ENCODE measurements at places on chromosomes 5 and 9. TPM values are rescaled to one million over a fixed set of nuclear protein-coding genes. Genes with fewer than 3 reads are reported as not detected.

GRCh38 chr9:32136700-32137339, 247.6 kb upstream of the ACO1 start:
- H3K27me3 ChIP-seq: no peaks in the 10 kb centered on the region
- H3K4me3 ChIP-seq: no peak overlapping the region
- no peaks in the 10 kb centered on the region for H3K4me1 ChIP-seq
- DNase-seq: no peak
- H3K27ac ChIP-seq: no peak overlapping the region
- no peaks in the 10 kb centered on the region for H3K36me3 ChIP-seq

DNA sequence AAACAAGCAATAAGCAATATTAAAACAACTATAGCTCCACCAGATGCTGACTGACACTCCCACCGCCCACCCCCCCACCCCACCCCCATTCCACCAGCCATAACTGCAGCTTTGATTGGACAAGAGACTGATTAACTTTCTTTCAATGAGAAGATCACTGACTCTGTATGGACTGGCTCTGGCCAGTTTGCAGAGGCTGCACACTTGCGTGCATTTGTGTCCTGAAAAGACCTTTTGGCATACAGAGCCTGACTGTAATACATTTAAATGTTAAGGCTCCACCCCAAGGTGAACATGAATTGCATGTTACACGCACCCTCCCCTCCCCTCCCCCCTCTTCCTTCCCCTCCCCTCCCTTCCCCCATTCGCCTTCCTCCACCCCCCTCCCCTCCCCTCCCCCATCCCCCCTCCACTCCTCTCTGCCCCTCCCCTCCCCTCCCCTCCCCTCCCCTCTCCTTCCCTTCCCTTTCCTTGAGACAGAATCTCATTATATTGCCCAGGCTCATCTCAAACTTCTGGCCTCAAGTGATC, 31.1 kb downstream of the FGD3 start:
- DNase-seq: no peak
- no peaks in the 10 kb centered on the region for H3K27me3 ChIP-seq
- no peak overlapping the region for H3K27ac ChIP-seq
- H3K4me3 ChIP-seq: no peak overlapping the region
- H3K4me1 ChIP-seq: no peaks in the 10 kb centered on the region
- H3K36me3 ChIP-seq: peaks cover 34% of the 10 kb centered on the region

DNA sequence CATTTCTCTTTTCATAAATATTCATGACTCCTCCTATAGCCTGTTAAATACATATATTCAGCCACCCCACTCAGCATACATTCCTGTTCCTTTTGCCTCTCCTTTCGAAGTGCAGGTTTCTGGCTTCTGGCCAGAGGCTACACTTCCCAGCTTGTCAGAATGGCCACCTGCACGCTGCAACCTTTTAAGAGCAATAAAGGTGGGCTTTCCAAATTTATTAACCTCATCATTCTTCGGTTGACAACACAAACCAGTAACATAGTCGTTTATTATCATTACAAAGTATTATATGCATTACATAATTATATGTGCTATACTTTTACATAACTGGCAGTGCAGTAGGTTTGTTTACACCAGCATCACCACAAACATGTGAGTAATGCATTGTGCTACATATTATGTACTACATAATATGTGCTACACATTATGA, 16.5 kb upstream of the TMEM171 start:
- no peak for DNase-seq
- H3K4me3 ChIP-seq: no peak overlapping the region
- H3K36me3 ChIP-seq: no peaks in the 10 kb centered on the region
- no peak overlapping the region for H3K27ac ChIP-seq
- H3K4me1 ChIP-seq: no peaks in the 10 kb centered on the region

The SLC2A6 gene
- total RNA-seq: 5.7 TPM

DNA sequence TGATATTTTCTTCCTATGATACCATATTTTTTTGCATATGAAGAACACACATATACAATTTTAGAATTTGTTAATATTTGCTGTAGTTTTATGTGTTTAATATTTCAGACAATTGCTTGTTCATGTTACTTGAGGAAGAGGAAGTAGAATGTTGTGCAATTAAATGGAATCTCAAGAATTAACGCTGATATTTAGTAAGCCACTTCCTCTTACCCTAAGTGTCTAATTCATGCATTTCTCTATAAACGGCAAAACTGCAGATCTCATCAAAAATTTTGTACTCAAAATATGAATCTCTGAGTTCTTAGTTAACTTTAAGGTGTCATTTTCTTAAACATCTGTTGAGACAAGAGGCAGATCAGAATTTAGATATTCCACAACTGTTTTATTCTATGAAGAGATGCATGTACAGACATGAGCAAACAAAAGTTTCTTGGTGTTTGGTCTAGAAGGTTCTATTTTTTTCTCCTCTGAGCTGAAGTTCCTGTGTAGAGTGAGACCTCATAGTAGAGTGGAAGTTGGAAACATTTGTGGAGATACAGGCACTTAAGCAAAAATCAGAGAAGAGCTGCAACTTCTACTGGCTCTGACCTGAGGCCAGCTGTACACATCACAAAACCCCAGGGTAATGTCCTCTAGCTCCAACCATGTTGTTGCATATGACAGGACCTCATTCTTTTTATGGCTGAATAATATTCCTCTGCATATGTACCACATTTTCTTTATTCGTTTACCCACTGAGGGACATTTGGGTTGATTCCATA, 16.6 kb upstream of the TGFBI start:
- H3K4me3 ChIP-seq: no peak overlapping the region
- no peaks in the 10 kb centered on the region for H3K27me3 ChIP-seq
- H3K4me1 ChIP-seq: peaks cover 10% of the 10 kb centered on the region

The CBY3 gene
- not detected for total RNA-seq

DNA sequence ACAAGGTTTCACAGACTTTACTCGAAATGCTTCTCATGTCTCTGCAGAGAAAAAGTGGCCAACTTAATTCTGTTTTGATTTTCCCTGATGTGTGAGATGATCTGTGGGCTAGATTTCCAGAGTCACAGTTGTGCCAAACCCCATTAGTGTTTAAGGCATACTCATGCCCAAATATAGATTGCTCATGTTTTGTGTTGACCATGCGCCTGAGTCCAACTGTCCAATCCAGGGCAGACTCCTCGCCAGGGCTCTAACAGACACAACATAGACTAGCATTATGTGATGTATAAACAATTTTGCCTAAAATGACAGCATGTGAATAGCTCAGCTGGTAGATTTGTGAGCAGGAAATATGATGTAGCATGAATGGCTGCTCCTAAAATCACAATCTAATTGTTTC, 128.1 kb downstream of the PRDM6 start:
- no peaks in the 10 kb centered on the region for H3K27me3 ChIP-seq
- H3K36me3 ChIP-seq: no peaks in the 10 kb centered on the region
- H3K27ac ChIP-seq: no peak overlapping the region
- H3K4me3 ChIP-seq: no peak overlapping the region

The CDH6 gene
- 39.8 TPM for total RNA-seq

DNA sequence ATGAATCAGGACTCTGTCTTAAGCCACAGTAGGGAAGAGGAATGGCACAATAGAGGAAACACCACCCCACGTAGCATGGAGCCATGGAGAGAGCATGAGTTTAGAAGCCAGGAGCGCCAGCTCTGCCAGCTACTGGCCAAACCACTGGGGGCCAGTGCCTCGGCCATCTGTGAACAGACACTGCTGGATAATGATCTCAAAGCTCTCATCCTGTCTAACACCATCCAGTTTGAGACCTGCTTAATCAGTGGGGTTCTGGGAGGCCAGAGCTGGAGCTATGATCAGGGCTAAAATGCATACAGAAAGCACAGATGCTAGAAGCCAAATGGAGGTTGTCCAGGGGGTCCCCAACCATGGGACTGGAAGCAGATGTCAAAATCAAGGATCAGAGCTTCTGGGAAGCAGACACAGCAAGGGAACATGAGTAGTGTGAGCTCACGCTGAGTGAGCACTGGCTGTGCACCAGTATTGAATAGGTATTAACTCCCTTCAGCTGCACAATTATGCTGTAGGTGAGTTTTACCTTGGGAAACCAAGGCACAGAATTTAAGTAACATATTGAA, 92.7 kb downstream of the KCNIP1 start:
- no peak overlapping the region for H3K4me3 ChIP-seq
- H3K36me3 ChIP-seq: peaks cover under 1% of the 10 kb centered on the region
- H3K4me1 ChIP-seq: peaks cover 45% of the 10 kb centered on the region
- H3K27me3 ChIP-seq: no peaks in the 10 kb centered on the region
- peak overlapping the region; percentile 83 for H3K27ac ChIP-seq

DNA sequence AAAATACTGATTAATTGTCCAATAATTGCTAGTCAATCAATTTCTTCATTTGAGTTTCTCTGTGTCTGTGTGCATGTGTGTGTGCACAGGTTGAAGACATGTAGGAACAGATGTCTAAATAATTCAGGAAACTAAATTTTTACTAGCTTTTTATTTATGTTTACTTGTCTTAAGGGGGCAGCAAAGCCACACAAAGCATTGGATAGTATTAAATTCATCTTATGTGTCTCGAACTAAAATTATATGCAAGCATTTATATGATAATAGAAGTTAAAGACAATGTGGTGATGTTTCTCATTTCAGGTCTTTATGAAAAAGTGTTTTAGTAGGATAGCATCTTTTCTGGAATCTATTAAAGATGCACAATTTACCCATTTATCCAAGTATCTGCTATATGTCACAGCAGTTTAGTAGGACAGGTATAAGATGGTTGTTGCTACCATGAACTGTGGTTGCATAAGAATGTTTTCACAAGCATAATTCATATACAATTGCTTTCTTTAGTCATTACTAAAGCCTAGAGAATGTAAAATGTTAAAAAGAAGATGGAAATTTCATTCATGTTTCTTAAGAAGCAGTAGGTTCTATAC, 784.6 kb upstream of the NUDT12 start:
- H3K36me3 ChIP-seq: no peaks in the 10 kb centered on the region
- H3K4me1 ChIP-seq: no peaks in the 10 kb centered on the region
- no peak overlapping the region for H3K4me3 ChIP-seq

The FAF2 gene
- 50.9 TPM for total RNA-seq

GRCh38 chr9:113465599-113466140, 2.1 kb downstream of the RGS3 start:
- H3K4me3 ChIP-seq: no peak overlapping the region
- no peak overlapping the region for H3K27ac ChIP-seq

DNA sequence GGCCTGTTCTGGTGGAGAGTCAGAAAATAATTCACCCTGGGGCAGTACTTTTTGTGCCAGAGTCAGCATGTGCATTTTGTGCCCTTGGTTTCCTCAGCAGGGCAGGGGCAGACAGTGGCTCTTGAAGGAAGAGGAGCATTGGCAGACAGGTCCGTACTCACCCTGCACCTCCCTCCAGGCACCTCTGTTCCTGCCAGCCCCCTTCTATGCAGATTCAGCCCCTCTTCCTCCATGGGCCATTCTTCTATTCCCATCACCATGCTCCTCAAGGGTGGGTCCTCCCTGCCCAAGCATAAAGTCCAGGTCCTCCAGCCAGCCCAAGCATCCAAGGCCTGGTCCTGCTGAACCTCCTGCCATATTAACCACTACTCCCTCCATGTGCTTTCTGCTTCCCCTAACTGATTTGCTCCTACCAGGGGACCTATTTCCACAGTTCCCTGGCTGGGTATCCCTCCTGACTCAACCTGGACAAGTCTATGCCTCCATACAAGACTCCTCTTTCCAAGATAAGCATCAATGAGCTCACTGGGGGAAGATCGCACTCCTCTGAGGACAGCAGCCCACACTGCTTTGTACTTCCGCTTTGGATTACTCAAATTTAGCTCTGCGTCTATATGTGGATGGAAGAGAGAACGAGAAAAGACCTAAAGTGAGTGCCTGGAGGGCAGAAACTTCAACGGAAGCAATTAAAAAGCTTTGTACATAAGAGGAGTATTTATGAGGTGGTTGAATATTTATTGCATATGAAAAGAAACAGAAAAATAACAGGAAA, 9.3 kb upstream of the ACSL6 start:
- H3K36me3 ChIP-seq: no peaks in the 10 kb centered on the region
- H3K4me1 ChIP-seq: no peaks in the 10 kb centered on the region
- H3K4me3 ChIP-seq: no peak overlapping the region
- H3K27me3 ChIP-seq: no peaks in the 10 kb centered on the region
- H3K27ac ChIP-seq: no peak overlapping the region

DNA sequence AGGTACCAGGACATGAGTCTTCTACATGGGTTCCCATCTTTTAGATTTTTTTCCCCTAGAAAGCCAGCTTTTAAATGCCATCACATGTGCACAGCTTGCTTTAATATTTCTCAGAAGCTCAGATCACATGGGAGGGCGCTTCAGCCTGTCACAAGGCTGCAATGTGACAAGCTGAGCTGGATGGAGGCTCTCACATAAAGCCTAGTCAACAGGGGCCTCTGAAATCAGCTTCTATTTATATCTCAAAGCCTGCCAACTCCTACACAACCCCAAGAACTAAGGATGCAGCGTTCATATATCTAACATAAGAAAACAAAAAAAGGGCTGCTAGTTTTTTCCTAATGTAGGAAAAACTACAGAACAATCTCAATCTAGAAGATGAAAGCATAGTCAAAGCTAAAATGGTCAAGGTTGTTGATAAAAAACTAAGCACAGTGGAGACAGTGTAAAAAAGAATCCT, 2.3 kb downstream of the ZFAND5 start:
- H3K27me3 ChIP-seq: no peaks in the 10 kb centered on the region
- peaks cover 3% of the 10 kb centered on the region for H3K36me3 ChIP-seq
- H3K4me1 ChIP-seq: peaks cover 5% of the 10 kb centered on the region
- peak overlapping the region; percentile 90 for H3K4me3 ChIP-seq

The BARHL1 gene
- not detected for total RNA-seq

The TAF1L gene
- total RNA-seq: 0.10 TPM

- DNase-seq: no peak
- H3K36me3 ChIP-seq: no peaks in the 10 kb centered on the region
- H3K4me3 ChIP-seq: no peak overlapping the region
- no peak overlapping the region for H3K27ac ChIP-seq
These were observed 672.5 kb upstream of the RORB start for GRCh38 chr9:73824671-73825070.

The TLR4 gene
- total RNA-seq: 35.2 TPM

- no peaks in the 10 kb centered on the region for H3K4me1 ChIP-seq
- H3K27me3 ChIP-seq: no peaks in the 10 kb centered on the region
- H3K4me3 ChIP-seq: no peak overlapping the region
- no peak for DNase-seq
- no peak overlapping the region for H3K27ac ChIP-seq
- H3K36me3 ChIP-seq: peaks cover 65% of the 10 kb centered on the region
These were observed 12.0 kb upstream of the HDHD3 start for GRCh38 chr9:113388833-113389232.

DNA sequence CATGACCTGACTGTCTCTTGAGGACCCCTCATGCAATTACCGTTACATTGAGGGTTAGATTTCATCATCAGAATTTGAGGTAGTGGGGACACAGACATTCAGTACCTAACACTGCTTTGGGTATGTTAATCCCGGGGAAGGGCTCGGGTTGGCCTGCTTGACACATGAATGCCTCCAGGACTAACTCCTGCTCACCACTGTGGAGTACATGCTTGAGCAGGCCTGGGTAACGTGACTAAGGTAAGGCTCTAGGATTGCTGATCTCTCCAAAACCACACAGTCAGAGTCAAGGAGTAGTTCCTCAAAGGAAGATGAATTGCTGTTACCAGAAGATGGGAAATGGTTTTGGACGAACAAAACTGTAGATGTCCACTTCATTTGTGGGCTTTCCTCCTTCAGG, 376.3 kb upstream of the ZNF462 start:
- H3K36me3 ChIP-seq: no peaks in the 10 kb centered on the region
- no peak for DNase-seq
- no peaks in the 10 kb centered on the region for H3K27me3 ChIP-seq

The NR2F1 gene
- 126 TPM for total RNA-seq

All from spinal cord (tissue), 10 donors.